NCI-H510A (cell line): ENCODE measurements at places on chromosomes 7 and 10.

DNA sequence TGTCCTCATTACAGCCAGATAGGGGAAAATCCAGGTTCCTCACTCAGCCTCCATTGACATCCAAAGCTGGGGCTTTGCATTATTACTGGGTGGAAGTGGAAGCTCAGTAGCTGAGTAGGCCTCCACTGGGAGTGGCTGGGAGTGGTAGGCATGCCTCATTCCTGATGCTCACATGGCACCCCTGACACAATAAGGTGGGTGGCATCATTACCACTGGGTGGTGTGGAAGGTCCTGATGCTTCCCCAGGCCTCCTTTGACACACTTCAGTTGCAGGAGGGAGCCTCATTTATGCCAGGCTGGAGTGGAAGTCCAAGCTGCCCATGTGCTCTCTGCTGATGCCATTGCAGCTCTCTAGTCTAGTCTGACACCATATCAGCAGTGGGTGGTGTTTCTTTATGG lies 48.2 kb upstream of the GPR141 start:
- no peak for DNase-seq

DNA sequence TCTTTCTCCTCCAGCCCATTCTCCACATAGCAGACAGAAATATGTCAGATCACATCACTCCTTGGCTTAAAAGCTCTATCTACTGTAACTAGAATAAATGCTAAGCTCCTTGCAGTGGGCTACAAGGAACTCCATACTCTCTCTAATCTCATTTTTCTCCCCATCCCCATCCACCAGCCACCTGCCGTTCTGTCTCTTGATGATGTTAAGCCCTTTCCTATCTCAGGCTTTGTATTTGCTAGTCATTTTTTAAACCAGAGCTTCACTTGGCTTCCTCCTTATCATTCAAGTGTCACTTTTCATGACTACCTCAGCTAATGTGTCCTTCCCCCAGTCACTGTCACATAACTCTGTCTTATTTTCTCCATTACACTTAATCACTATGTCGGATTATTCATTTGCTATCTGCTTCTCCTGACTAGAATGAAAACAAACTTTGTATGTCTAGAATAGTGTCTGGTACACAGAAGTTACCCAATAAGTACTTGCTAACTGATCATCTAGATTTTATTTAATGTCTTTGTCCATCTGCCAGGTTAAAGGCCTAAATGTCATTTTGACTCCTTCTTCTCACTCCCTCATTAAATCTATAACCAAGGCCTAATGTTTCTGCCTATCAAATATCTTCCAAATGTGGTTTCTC lies 87.2 kb upstream of the RPA3 start:
- DNase-seq: no peak

DNA sequence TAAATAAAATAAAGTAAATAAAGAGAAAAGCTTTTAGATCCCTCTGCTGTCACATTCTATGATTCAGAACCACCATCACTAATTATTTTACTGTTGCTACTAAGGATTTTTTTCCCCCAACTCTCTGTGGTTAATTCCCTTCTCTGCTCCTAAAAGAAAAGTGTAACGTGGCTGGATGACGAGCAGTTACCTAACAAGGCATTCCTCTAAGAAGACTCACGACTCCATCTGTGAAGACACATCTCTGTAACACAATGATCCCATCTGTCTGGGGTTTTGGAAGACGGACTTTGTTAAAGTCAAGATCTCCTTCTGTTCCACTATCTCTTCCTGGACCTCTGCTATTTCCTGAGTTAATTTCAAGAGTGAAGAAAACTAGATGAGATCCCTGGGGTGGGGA lies 179.9 kb downstream of the SFMBT2 start:
- no peak for DNase-seq

- DNase-seq: no peak
Observed at GRCh38 chr10:61175316-61175715, 231.3 kb upstream of the RHOBTB1 start.

GRCh38 chr10:12848439-12849173 lies 152.9 kb downstream of the CCDC3 start:
- DNase-seq: no peak

DNA sequence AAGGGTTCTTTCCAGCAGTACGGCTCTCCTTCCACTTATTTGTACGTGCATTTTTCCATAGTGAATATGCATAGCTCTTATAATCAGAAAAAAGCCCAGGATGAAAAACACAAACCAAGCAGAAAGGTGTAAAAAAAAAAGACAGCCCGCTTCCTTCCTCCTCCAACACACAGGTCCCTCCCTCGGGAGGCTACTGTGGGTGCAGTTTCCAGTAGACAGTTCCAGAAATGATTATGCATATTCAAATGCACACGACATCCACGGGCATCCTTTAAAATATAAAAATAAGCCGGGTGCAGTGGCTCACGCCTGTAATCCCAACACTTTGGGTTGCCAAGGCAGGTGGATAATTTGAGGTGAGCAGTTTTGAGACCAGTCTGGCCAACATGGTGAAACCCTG lies 59.9 kb downstream of the TNRC18 start:
- no peak for DNase-seq

GRCh38 chr10:103618575-103619423 lies 125.3 kb downstream of the NEURL1 start:
- DNase-seq: no peak

DNA sequence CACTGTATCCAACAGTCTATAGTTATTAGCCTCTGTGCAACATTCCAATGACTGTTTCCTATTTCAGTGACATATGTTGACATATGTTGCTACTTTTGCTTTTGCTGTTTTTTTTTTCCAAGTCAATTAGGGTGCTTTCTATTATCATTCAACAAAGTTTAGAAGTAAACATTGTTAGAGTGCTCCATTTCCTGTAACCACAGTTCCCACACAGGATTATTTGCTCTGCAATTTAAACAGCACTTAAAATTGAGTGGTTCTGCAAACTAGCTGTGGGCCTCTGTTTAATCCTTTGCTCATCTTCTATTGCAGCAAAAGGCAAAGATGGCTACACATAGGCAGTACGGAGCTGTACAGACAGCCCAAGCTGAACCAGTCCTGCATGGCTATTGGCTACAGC lies 46.5 kb upstream of the PTN start:
- peak; percentile 9 for DNase-seq

DNA sequence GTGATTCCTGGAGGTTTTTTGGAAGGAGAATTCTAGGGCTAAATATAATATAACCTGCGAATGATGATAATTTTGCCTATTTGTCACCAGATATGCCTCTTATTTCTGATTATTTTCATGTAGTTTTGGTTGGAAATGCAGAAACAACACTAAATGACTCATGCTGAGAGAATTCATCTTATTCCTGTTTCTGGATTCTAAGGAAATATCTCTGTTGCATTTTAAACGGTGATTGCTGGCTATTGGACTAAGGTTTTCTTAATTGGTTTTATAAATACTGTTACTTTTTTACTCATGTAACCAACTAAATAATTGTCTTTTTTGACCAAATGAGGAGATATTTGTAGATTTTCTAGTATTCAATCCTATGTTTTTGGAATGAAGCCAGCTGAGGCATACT lies 204.9 kb upstream of the NPSR1 start:
- no peak for DNase-seq

DNA sequence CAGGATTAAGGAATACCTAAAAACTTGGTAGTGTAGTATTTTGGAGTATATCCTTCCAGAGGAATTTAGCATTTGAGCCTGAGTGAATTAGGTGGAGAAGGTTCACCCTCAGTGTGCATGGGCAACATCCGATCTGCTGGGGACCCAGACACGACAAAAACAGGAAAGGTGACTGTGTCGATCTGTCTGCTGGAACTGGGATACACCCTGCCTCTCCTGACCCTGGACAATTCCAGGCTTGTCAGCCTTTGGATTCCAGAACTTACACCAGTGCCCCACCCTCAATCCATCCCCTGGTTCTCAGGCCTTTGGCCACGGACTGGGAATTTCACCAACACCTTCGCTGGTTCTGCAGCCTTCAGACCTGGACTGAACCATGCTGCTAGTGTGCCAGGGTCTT lies 41.9 kb downstream of the PTPRE start:
- DNase-seq: no peak

GRCh38 chr7:139741789-139742344 lies 35.9 kb downstream of the HIPK2 start:
- DNase-seq: no peak

DNA sequence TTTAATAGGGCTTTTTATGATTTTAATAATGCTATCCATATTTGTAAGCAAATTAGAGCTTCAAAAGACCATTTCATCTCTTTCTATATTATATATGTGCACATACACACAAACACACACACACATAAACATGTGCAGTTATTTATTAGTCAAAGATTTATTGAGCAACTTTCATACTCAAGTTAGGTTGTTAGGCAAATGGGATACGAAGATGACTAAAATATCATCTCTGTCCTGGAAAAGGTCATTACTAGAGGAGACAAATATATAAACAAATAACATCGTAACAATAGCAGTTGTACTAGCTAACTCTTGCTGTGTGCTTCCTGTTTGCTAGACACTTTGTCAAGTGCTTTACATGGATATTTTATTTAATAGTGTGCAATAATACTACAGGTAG lies 307.9 kb downstream of the SNX13 start:
- DNase-seq: no peak

- no peak for DNase-seq
Observed at GRCh38 chr10:482051-482501, 207.4 kb downstream of the DIP2C start.

GRCh38 chr7:131538813-131539179 lies 17.6 kb downstream of the PODXL start:
- DNase-seq: no peak

GRCh38 chr10:110504111-110504735 lies 6.5 kb downstream of the DUSP5 start:
- no peak for DNase-seq

DNA sequence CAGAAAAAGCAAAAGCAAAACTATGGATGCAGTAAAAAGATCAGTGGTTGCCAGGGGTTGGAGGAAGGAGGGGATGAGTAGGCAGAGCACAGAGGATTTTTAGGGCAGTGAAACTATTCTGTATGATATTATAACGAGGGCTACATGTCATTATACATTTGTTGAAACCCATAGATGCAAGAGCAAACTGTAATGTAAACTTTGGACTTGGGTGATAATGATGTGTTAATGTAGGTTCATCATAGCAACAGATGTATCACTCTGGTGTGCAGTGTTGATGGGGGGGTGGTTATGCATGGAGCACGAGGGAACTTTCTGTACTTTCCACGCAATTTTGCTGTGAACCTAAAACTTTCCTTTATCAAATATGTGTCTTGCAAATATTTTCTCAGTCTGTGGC lies 23.2 kb downstream of the SLK start:
- no peak for DNase-seq

GRCh38 chr10:122333037-122333436 lies 41.5 kb upstream of the PLEKHA1 start:
- no peak for DNase-seq

GRCh38 chr7:5497295-5498103 lies 73.9 kb upstream of the TNRC18 start:
- DNase-seq: no peak

- no peak for DNase-seq
Observed at GRCh38 chr10:29588629-29589421, 45.9 kb downstream of the SVIL start.

DNA sequence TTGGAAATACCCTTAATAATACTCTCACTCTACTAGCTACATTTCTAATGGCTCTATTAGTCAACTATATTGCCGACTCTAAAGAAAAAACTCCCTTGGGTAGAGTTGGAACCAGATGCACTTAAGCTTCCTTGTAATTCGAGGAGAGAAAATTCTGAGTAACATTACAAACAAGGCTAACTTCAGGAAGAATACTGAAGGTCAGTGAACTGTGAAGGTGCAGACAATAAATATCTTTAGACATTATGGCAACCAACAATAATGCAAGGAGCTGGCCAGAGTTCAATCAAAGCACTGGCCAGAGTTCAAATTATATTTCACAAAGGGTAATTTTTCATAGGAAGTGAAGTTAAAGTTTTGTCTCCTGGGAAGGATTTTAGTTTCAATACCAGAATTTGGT lies 40.7 kb upstream of the MRLN start:
- no peak for DNase-seq

- DNase-seq: no peak
Observed at GRCh38 chr10:62374862-62375710, 917 bp downstream of the ZNF365 start.

GRCh38 chr7:72213081-72213480 lies 199.1 kb downstream of the CALN1 start:
- no peak for DNase-seq

- DNase-seq: no peak
Observed at GRCh38 chr7:18583305-18583704, 87.8 kb downstream of the HDAC9 start.

DNA sequence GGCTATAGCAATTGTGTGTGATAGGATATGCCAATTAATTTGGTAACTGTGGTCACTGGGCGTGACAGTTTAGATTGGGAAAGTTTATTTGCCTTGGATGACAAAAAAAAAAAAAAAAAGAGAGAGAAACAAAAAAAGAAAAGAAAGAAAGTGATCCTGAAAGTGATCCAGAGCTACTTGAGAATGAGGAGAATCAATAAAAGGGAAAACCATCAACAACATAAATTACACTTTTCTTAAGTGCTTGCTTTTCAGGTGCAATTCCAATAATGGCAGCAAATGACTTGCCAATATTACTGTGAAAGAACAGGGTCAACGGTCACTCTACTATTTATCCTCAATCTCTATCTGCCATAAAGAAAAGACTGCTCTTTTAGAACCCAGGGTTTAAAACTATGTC lies 191.8 kb upstream of the SEMA3C start:
- DNase-seq: no peak

GRCh38 chr10:91163869-91164474 lies 56.5 kb upstream of the PCGF5 start:
- DNase-seq: no peak

DNA sequence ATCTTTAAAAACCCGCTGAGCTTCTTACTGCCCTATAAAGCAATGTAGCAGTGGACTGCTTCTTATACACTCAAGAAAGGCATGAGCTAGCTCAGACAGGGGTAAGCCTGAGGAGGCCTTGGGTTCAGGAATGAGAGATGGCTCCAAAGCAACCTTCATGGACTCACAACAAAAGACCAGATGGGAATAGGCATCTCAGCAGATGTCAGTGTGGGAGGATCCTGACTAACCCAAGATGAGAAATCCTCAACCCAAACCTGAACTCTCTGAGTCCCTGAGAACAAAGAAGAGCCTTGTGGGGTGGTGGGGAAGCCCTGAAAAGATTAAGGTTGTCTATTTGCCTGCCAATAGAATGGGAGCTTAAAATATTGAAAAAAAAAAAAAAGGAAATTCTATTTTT lies 807.4 kb downstream of the KCNMA1 start:
- no peak for DNase-seq

GRCh38 chr10:58174831-58175230 lies 92.9 kb downstream of the IPMK start:
- no peak for DNase-seq

DNA sequence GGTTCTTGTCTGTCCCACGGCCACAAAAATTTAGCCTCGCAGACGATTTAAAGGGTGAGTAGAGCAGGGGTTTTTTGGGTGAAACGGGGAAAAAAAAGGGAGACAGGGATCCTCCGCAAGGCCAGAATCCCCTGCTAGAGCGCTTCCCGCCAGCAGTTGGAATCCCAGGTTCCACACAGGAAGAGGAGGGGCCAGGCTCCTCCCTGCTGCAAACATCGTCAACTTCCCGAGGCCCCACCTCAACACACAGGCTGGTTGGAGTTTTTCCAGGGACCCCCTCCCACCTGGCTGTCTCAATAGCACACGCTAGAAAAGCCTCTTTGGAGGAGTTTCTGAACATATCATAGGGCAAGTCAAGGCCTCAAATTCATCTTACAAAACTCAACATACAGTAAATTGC lies 112.7 kb downstream of the MTERF1 start:
- no peak for DNase-seq
